Activated CD4-positive, alpha-beta T cell treated with anti-CD3 and anti-CD28 coated beads, Interleukin-2, amount 10 ng/mL, durations not matched to agents 7 days and 5 days (primary cell): ENCODE measurements at places on chromosomes 6 and 20. TPM values are rescaled to one million over a fixed set of nuclear protein-coding genes. Genes with fewer than 3 reads are reported as not detected.
A peak's percentile ranks its signal among the peaks of the same experiment; 100 is the strongest.

The PNLDC1 gene
- 0.30 TPM for total RNA-seq

The TUBB2B gene
- not detected for total RNA-seq

The BANF2 gene
- not detected for total RNA-seq

The CTAGE9 gene
- not detected for total RNA-seq

The ETV7 gene
- total RNA-seq: 13.4 TPM

The COX4I2 gene
- not detected for total RNA-seq

The CST2 gene
- not detected for total RNA-seq

The LINC00237 gene
- not detected for total RNA-seq

The CGAS gene
- 27.9 TPM for total RNA-seq

The FAM209A gene
- total RNA-seq: 2.7 TPM

The THBD gene
- not detected for total RNA-seq

The DEFB123 gene
- total RNA-seq: not detected

The PDYN gene
- total RNA-seq: not detected

The CABLES2 gene
- 22.5 TPM for total RNA-seq

The LAMP5 gene
- not detected for total RNA-seq

The SEL1L2 gene
- total RNA-seq: not detected

The PPP2R5D gene
- 68.1 TPM for total RNA-seq

The ZBTB2 gene
- total RNA-seq: 28.3 TPM

The OPN5 gene
- not detected for total RNA-seq

The DDAH2 gene
- 13.3 TPM for total RNA-seq

The KLHDC3 gene
- total RNA-seq: 64.7 TPM

The OPRM1 gene
- not detected for total RNA-seq

The HTR1B gene
- not detected for total RNA-seq

DNA sequence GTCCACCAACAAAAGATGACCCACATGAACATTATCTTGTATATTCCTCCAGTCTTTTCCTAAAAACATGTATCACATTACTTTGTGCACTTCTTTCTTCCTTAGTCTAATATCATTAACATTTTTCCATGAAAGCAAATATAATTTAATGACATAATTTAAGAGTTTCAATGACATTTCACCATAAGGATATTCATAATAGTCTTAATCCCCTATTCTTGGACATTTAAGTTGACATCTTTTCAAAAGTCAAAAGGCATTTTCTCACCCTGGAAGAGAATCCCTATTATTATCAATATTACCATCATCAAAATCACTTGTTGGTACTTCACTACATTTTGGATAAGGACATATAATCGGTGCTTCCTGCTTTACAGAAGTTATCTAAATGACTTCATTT lies 31.3 kb downstream of the EPHA7 start:
- no peak for DNase-seq

- no peak for DNase-seq
Measured at GRCh38 chr6:127956956-127957355, 56.1 kb upstream of the THEMIS start.

DNA sequence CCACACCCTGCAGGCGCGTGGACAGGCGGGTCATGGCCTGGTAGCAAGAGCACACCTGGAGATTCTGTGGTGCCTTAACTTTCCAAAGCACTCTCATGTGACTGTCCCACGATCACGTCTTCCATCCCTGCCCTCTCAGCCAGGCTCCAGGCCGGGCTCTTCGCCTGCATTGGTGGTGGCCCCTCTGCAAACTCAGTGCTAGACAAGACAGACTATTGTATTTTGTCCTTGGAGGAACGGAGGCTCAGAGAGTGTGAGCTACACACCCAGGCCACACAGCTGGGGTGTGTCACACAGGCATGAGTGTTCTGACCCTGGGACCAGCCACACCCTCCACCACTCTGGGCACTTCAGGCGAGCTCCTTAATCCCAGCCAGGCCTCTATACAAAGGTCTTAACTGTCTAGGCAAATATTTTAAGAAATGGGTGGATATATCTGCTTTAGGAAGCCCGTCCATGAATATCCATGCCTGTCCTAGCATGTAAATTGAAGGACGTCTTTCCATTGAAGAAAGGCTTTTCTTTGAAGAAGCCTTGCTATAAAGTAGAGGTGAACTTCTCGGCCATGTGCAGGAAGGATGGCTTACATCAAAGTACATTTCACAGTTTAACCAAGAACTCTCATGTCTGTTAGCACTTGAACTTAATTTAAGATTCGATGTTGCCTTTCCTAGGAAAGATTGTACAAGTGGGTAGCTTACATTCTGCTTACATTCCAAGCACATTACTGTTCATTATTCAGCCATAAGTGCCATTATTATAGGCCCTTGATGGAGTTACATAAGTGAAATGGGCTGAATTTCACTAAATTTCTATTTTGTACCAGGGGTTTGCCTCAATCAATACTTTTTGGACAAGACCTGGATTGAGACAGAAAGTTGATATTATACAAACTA lies 263.9 kb downstream of the DLL1 start:
- DNase-seq: no peak

DNA sequence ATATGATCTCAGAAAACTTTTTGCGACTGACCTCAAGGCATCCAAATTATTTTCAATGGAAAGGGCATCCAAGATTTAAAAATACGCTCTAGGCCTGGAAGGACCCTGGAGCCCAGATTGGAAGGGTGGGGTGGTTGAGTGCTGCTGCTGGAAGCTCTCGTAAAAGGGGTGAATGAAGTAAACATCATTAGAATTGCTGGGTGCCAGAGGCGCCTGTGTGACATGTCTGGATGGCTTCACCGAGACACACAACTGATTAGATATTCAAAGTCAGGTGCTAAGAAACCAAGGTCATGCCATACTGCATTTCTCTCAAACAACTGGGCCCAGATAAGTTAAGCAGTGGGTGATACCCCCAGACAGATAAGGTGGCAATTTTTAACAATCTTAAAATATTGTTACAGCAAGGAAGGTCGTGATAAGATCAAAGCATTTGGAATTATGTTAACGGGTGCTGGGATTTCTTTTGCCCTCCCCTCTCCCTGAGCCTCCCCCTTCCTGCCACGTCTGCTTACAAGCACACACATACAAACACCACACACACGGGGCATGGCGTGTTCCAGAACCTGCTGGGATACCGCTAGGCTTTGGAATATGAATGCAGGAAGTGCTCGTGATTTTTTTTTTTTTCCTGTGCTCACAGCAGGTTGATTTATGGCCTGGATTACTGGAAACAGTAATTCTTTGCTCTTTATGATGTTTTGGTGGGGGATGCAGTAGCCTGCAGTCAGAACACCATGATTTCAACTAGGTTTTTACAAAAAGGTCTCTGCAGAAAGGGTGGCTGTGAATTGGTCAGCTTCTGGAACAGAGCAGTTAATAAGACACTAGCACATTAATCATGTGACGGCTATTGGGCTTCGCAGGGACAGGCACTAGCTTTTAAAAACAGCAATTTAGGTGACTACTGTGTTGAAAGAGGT lies 551.2 kb downstream of the QKI start:
- DNase-seq: no peak

- no peak for DNase-seq
Measured at GRCh38 chr6:146582857-146583256, 15.9 kb upstream of the ADGB start.

DNA sequence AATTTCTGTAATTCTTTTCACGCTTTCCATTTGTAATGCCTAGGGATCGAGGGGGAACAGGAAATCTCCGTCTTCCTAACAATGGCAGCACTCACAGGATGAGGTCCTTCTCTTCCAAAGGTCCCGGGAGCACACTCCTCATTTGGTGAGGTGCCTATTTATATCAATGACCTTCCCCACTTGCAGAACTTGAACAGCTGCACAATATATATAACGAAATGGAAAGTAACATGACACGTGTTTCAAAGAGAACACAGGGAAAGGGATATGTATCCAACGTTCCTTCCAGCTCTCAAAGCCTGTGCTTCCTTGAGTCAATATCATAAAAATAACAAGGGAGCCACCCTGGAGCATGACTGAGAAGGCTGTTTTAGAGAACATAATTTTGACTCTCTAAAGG lies 78.6 kb upstream of the RBM24 start:
- DNase-seq: no peak

DNA sequence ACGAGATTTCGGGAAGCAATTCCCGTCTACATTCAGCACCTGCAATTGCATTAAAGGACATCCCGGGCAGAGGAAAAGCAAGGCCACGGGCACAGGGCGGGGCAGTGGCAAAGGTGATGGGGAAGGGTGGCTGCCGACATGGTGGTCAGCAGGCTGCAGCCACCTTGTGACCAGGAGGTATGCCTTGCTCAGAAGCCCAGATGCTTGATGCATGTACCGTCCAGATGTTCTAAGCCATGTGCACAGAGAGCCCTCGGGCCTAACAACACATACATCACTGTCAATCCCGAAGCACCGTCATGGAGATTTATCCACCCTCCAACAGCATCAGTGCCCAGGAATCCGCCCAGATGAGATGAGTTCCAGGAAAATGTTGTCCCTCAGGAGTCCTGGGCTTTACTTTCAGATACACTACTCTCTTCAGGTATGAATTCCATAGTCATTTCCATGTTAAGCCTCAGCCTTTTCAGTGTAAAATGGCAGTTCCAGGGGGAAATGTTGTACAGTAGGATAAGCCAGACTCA lies 77.8 kb upstream of the FRMD1 start:
- no peak for DNase-seq

- DNase-seq: no peak
Measured at GRCh38 chr6:6893701-6894100, 214.1 kb upstream of the RREB1 start.

DNA sequence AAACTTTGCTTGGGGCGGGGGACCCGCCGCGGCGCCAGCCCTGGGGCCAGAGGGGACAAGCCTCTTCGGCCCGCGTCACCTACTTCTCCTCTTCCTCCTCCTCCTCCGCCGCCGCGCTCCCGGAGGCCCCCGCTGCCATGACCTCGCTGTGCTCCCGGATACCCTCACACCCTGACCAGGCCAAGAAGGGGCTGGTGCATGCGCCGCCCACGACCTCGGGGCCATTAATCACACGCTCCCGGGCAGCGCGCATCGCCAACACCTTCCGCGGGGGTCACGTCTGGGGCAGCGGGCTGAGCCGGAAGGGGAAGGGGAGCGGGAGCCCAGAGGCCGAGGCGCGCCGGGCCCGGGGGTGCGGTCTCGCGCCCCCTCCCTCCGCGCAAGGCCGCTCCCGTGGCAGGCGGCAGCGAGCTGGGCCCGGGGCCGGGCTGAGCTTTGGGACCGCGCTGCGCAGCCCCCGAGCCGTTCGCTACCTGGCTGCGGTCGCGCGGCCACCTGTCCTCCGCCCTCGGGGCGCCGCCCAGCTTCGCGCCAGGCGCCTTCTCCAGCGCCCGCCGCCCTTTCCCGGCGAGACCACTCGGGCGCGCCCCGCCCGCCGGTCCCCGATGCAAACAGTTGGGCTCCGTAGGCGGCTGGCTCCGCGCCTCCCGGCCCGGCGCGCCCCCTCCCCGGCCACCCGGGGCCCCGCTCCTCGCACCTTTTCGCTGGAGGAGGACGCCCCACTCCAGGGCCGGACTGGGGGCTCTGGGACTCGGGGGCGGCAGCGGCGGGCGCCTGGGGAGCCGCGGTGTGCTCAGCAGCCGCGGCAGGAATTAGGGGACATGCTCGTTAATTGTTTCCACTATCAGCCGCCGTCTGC lies 575 bp upstream of the CNR1 start:
- no peak for DNase-seq

- DNase-seq: no peak
Measured at GRCh38 chr20:5654557-5654956, 95.6 kb upstream of the SHLD1 start.

DNA sequence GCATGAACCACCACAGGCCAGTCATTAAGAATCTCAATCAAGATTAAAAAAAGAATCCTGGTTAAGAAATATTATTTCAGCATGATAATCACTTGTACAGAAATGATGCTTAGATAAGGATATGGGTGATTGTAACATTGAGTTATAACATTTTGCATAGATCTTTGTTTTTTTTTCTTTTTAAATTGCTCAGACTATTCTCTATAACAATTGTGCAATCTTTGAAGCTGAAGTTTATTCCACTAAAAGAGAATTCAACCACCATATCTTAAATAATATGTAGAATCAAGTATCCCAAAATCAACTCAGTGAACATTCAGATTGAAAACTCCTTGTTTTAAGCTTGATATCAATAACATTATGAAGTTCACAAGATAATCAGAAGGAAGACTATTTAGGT lies 663 bp upstream of the SMIM28 start:
- DNase-seq: no peak

DNA sequence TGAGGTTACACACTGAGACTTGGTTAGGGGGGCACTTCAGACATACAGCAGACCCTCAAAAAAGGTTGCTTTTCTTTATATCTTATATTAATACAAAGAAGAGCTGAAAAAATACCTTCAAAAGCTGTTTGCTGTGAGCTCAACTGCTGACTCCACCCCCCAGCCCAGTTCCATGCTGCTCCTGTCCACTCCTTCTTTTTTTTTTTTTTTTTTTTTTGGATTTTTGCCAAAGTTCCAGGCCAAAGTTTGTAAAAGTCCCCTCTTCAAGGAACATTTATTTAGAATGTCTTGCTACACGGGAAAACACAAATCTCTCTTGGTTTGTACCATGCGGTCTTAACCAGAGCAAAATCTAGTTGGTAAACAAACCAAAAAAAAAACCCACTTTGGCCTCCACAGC lies 85.3 kb upstream of the AKAP12 start:
- no peak for DNase-seq

- DNase-seq: no peak
Measured at GRCh38 chr20:63337786-63338420, 23.2 kb downstream of the CHRNA4 start.

GRCh38 chr6:135230711-135231468 lies 49.8 kb downstream of the MYB start:
- no peak for DNase-seq

- DNase-seq: no peak
Measured at GRCh38 chr6:95576998-95577303, 384 bp upstream of the MANEA start.

- DNase-seq: no peak
Measured at GRCh38 chr20:51804754-51805153, 2.4 kb upstream of the SALL4 start.

GRCh38 chr6:167782698-167783517 lies 43.8 kb upstream of the AFDN start:
- DNase-seq: no peak

DNA sequence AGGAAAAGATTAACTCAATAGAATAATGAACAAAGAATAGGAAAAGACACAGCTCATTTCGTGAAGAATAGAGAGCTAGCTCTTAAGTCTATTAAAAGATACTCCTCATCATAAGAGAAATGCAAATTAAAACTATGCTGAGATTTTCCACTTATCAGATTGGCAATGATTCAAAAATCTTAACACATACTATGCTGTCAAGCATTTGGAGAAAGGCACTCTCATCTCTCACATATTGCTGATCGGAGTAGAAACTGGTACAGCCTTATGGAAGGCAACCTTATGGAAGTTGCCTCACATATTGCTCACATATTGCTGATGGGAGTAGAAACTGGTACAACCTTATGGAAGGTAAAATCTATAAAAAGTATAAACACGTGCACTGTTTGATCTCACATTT lies 21.4 kb upstream of the PLAGL1 start:
- no peak for DNase-seq

- DNase-seq: no peak
Measured at GRCh38 chr6:147057705-147058342, 146.4 kb upstream of the STXBP5 start.

- no peak for DNase-seq
Measured at GRCh38 chr6:35576682-35577081, 64.0 kb upstream of the TULP1 start.

- no peak for DNase-seq
Measured at GRCh38 chr20:10848810-10849370, 175.1 kb upstream of the JAG1 start.

- no peak for DNase-seq
Measured at GRCh38 chr6:162964488-162965140, 236.8 kb downstream of the PACRG start.

- DNase-seq: peak; percentile 76
Measured at GRCh38 chr20:35663516-35664465, 909 bp downstream of the CPNE1 start.
